Activated T-helper 2 cell treated with anti-CD3 and anti-CD28 coated beads, Interferon-gamma antibody, Interleukin-2, Interleukin-4, amounts not matched to agents 10 μg/mL and 5 μg/mL and 100 μg/mL, durations not matched to agents 14 hours and 24 hours and 36 hours (primary cell): ENCODE measurements at places on chromosomes 11 and 22. TPM values are rescaled to one million over a fixed set of nuclear protein-coding genes. Genes with fewer than 3 reads are reported as not detected.

Gene SEC14L6
- 0.05 TPM in 1 of 2 replicates, not detected in the other for total RNA-seq

Gene SLC37A2
- 0.44 and 0.52 TPM in 2 replicates for total RNA-seq

Gene LIF
- 919 and 932 TPM in 2 replicates for total RNA-seq

DNA sequence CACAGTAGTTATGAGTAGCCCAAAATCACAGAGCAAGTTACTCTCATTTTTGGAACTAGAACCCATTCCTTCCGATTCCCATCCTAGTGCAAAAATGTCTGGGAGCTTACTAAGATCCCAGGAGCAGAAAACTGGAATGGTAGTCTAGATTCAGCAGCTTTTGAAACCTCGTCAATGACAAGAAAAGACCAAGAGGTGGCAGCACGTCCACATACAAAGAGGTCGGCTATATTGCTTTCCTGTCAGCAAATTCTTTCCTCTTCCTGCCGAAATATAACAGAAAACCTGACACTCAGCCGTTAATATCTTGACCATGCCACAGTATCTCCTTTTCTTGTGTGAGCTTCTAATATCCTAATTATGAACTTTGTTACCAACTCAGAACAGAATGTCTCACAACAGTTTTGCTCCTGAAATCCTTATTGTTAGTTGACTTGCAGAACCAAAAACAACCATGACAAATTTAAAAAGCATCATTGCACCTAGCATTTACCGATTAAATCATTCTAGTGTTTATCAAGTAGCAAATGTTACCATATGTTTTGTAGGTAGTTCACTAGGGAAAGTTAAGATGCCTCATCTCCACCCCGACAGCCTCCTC lies 92.8 kb upstream of the OR9G4 start:
- no peak for DNase-seq

GRCh38 chr22:35480627-35481550 lies 59.7 kb upstream of the RASD2 start:
- DNase-seq, result no peak

GRCh38 chr11:61018059-61018458 lies 46.6 kb downstream of the CD6 start:
- DNase-seq, result no peak

- DNase-seq, result no peak
Measured at GRCh38 chr11:83773950-83774880, 488.0 kb upstream of the CCDC90B start.

DNA sequence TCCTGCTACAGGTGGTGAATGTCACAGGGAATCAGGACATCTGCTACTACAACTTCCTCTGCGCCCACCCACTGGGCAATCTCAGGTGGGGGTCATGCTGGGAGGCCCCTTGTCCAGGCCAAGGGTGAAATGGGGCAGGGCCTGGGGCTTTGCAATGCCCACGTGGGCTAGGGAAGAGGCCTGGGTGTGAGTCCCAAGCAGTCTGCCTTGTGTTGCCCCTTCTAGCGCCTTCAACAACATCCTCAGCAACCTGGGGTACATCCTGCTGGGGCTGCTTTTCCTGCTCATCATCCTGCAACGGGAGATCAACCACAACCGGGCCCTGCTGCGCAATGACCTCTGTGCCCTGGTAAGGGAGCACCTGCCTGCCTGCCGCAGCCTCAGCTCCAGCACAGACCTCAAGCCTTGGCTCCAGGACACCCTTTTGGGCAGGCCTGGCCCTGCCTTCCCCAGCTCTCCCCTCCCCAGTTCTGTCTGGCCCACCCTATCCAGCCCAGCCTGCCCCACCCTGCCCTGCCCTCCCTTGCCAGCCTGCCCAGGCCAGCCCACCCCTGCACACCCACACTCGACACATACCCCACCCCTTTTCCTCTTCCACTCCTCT lies 9.1 kb upstream of the TAGLN start:
- no peak for DNase-seq

DNA sequence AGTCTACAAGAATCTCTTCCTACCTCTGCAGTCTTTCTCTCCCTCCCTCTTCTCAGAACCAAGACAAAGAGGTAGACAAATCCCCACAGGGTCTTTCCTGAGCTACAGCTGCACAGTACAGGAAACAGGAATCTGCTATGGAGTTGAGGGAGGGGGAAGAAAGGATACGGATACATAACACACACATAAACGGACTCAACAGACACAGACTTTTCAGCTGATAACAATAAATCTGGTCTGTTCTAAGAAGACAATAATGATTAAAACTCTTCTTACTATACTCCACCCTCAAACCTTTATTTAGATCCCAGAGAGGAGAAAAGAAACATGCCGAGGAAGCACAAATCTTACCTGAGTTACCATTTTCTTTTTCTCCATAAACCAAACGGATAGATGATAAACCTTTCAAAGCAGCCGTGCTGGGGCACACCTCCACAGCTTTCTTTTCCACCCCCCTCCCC lies 122.2 kb downstream of the APOL5 start:
- no peak for DNase-seq
